ENCODE measurements at places on chromosomes 6 and 20.

DNA sequence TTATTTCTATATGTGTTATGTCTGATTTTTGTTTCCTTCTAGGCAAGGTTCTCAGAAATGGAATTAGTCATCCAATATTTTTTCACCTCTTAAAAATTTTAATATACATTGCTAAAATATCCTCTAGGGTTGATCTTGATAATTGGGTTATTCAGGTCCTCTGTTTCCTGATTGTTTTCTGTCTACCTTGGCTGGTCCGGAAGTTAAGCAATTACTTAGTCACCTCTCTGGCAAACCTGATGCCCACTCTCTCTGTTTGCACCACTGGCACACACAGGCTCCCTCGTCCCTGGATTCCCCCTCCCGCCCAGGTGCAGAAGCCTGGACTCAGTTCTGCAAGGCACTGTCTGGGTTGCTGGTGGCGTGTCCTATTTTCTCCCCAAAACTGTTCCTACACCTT lies 27.7 kb downstream of the CST9L start:
- DNase-seq: no peak

DNA sequence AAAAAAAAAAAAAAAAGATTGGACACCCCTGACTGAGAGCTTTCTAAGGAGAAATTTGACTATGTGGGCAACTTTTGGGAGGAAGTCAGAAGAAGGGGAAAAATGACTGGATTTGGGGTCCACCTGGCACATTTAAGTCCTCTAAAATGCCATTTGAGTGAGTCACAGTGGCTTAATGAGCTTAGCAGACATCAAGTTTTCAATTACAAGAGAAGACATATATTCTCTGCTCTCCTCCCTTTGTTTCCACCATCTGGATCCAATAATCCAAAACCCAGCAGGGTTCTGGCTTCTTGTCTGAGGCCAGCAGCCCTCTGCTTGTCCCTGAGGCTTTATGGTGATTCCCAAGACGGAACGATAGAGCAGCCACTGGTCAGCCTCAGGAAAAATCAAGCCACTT lies 6.9 kb downstream of the PI3 start:
- no peak for DNase-seq

DNA sequence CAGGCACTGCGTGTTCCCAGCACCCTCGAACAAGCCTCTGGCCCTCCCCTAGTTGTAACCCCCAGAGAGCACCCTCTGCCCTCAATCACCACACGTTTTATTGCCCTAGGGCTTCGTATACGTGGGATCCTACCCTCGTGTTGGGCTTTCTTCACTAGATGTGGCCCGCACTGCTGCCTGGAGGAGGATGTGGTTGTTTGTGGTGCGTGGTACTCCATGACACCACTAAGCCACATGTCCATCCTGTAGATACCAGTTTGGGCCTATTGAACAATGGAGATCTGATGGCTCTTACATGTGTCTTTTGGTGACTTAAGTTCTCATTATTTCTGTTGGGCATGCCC lies 17.0 kb downstream of the SLC2A4RG start:
- no peak for DNase-seq

DNA sequence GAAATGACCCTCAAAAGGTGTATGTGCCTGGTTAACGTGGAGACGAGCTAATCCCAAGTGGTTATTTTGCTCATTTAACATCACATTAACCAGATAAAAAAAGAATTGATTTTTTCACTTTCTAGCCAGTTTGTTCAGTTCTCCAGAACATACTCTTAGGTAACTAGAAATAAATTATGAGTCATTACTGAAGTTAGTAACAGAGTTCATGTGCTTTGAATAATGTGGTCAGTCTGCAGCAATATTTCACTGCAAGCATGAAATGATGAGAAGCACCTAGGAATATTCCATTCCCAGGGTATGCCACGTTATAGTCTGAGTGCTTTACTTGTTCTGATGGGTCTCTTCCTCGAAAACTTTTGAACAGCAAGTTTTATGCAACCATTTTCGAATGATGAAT lies 138.3 kb upstream of the INSM1 start:
- no peak for DNase-seq

- DNase-seq: no peak
Measured at GRCh38 chr6:40482532-40482931, 104.6 kb downstream of the LRFN2 start.

GRCh38 chr6:163099621-163100171 lies 314.8 kb upstream of the QKI start:
- no peak for DNase-seq

GRCh38 chr6:66623050-66623449 lies 916.0 kb upstream of the EYS start:
- DNase-seq: no peak

- DNase-seq: no peak
Measured at GRCh38 chr6:15518878-15519277, 143.9 kb downstream of the DTNBP1 start.

DNA sequence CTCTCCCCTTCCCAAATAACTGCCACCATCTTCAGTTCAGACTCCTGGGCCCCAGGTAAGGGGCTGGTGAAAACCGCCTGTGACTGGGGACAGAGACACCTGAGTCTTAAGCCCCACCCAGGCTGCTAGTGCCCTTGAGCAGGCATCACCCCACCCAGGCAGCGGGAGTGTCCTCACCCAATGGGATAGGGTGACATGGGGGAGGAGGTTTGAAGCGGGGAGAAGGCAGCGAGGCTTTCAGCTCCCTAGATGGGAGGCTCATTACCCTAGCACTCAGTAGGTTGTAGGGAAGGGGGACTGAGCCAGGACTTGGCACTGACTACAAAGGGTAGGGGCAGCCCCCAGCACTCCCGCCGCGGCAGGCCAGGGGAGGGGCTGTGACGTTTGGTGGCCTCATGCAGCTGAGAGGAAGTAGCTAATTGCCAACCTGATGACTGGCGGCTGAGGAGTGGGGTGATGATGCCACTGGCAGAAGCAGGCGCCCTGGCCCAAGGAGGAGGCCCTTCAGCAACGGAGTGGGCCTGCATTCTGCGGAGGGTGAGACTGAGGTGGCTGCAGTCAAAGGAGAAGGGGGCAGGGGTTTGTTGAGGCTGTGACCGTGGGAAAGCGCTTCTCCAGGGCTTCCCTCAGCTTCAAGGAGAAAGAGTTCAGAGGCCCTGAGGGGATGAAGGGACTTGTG lies 126.9 kb downstream of the MRPL14 start:
- peak; percentile 66 for DNase-seq

DNA sequence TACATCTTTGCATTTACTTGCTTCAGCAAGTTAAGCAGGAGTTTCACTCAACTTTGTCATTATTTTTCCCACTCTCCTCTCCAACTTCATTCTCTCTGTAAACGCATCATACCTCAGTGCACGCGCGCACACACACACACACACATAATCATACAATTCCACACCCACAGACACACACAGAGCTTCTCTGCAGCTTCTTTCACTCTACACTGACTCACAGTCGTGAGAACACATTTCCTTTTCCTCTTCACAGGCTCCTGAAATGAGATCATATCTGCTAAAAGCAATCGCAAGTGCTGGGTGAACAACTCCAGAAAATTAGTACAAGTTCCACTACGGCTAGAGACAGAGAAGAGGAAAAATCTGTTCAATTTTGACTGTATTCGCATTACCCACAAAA lies 215.4 kb downstream of the PTPRT start:
- no peak for DNase-seq

DNA sequence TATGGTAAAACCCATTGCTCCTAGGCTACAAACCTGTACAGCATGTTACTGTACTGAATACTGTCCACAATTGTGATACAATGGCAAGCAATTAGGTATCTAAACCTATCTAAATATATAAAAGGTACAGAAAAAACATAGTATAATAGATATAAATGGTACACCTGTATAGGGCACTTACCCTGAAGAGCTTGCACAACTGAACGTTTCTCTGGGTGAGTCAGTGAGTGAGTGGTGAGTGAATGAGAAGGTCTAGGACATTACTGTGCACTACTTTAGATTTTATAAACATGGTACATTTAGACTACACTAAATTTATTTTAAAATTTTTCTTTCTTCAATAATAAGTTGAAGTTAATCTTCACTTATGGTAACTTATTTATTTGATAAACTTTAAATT lies 119.9 kb upstream of the CEP85L start:
- DNase-seq: no peak

DNA sequence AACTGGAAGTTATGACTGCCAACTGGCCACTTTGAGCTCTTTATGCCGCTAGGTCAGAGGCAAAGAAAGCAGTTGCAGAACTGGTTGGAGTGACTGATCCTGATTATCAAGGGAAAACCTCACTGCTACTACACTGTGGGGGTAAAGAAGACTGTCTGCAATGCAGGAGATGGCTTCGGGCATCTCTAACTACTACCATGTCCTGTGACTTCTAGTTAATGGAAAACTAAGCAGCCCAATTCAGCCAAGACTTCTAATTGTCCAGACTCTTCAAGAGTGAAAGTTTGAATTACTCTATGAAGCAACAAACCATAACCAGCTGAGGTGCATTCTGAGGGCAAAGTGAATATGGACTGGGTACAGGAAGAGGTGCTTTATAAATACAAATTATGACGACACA lies 773.6 kb upstream of the SLC35B3 start:
- no peak for DNase-seq

GRCh38 chr20:18427214-18427613 lies 39.6 kb downstream of the DZANK1 start:
- DNase-seq: no peak

- DNase-seq: no peak
Measured at GRCh38 chr6:44734886-44735629, 347.6 kb downstream of the CDC5L start.

DNA sequence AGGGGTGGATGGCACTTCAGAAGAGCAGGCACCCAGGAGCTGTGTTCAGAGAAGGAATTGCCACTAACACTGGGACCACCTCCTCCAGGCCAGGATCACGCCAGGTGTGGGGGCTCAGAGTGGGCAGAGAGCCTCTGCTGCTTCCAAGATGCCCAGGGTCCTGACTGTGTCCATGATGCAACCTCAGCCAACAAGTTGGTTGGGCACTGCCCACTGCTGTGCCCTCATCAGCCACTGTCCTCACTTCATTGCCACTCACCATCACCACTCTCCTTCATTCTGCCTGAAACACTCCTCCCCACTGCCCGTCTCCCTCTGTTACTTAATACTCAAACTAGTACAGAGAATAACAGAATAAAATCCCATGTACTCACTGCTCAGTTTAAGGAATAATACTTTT lies 16.5 kb upstream of the TCF15 start:
- DNase-seq: no peak

DNA sequence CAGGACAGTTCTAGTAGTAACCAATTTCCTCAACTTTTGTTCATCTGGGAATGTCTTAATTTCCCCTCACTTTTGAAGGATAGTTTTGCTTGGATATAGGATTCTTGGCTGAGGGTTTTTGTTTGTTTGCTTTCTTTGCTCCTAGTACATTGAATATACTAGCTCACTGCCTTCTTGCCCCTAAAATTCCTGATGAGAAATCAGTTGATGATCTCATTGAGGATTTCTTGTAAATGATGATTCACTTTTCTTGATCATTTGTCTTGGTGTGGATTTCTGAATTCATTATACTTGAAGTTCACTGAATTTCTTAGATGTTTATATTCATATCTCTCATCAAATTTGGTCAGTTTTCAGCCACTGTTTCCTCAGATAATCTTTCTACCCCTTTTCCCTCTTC lies 49.1 kb upstream of the PRDM1 start:
- no peak for DNase-seq

DNA sequence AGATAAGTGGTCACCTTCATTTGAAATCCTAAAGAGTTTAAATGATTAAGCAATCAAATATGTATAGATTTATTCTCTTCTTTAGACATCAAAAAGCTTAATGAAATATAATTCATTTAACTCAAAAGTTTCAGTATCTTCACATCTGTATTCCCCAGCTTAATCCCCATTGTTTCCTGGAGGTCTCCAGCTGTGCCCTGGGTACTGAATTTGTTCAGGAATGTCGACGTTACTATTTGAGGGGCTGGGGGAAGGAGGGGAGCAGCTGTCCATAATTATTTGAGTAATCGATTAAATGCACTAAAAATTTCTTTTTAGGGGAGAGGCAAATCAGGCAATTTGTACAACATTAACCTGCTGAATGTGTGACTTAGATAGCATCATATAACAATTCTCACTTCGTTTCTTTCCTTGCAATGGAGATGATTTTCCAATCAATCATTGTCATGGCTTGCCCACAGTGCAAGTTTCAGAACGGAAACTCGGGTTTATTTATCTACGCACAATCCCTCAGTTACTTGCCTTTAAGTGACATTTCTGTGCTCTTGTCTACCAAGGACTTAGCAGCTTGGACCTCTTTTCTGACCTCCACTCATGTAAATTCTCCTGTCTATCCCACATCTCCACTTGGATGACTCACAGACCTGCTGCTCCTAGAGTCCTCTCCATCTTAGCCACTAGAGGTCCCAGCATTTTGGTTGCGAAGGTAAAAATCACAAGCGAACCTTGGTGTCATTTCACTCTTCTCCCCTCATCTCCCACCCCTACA lies 3.9 kb downstream of the DOK5 start:
- no peak for DNase-seq

DNA sequence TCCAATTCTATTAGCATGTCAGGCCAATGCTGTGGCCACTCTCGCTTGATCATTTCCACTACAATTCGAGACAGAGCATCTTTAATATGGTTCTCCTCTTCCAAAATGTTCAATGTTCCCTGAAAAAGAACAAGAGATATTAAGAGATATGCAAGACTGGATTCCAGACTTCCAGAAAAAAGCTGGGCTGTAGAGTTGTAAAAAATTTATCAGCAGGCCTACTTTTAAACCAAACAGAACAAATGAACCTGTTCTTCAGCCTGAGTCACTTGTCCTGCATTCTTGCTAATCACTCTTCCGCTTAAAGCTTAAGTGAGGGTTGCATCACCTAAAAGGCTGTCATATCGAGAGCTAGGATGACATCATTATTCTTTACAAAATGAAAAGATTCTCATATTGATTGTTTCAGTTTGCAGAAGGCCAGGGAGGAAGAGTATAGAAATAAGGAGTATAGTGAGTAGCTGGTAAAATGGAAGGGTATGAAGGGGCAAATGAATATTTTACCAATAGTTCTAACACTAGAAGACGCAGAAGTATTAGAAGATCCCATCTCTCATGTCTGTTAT lies 4.9 kb downstream of the XPO5 start:
- no peak for DNase-seq

GRCh38 chr20:20897145-20897544 lies 184.7 kb upstream of the RALGAPA2 start:
- DNase-seq: no peak

DNA sequence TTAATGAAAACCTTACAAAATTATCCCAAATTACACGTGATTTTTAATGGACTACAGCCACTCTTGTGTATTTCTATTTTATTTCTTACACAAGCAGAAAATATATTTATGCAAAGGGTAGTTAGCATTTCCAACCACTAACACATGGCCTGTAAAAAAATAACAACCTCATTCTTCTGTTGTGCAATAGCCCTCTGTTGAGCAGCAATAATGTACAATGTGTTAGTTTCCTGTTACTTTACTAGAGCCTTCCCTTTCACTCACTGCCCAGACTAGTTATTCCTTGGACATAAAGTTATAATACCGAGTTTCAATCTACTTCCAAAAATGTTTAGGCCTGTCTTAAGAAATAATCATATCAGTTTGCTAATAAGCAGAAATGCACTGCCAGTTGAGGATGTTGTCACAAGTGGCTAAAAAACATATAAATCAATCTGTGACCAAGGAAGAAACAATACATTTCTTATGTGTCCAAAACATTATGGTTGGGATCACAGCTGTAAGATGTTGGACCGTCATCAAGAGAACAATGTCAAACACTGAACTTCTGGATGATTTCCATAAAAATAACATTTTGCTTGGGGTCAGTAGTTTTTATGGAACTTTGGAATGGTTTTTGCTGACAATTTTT lies 73.6 kb upstream of the RNF146 start:
- DNase-seq: no peak

Measured in NCI-H345 (cell line).